T-helper 22 cell (primary cell): ENCODE measurements at places on chromosomes 13 and 19.

DNA sequence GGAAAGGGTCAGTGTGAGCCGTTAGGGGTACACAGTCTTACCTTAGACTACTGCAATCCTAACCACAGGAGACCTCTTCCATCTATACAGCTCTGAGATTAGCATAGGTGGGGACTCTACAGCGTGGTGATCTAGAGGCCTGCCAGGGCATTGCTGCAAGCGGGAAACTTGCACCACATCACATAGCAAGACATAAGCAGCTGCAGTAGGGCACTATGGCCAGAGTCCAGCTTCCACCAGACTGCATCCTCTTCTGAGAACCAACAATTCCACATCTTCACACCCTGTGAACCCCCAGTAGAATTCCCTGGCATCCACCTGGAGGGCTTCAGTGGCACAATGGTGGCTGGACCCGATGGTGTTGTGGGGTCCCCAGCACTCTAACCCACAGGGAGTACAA lies 1564.3 kb upstream of the PRR20A start:
- no peak for DNase-seq

DNA sequence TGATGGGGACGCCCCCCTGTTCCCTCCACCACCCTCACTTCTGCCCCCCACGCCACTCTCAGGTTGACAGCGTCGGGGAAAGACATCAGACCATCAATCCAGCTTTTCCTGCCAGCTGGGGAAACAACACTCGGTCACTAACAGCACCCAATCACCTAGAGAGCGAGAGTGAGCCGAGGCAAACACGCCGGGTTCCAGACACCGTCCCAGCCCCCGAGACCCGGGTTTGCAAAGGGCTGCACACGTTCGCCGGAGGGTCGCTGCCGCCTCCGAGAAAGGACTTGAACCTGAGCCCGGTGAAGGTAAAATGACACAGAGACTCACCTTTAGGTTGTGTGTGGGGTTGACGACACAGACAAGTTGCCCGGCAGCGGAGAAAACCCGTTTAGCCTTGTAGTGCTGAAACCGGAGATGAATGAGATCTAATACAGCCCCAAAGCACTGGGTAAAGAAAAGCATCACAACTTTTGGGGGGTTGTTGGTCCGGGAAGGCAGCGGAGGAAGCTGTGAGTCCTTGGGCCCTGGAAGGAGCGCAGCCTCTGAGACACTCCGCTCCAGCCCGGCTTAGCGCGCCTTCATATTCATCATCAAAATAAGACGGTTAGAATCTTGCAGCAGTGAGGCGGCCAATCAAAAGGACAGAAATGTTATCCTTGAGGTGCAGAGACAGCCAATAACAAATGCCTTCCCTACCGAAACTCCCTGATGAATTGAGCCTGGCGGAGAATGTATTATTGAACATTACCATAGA lies at the start of gene SIAH3:
TSS of gene SIAH3 (minus strand) at position 583 of the 751 bp plus-strand sequence. CDS start at position 459, 124 bp downstream.
- no peak for DNase-seq

DNA sequence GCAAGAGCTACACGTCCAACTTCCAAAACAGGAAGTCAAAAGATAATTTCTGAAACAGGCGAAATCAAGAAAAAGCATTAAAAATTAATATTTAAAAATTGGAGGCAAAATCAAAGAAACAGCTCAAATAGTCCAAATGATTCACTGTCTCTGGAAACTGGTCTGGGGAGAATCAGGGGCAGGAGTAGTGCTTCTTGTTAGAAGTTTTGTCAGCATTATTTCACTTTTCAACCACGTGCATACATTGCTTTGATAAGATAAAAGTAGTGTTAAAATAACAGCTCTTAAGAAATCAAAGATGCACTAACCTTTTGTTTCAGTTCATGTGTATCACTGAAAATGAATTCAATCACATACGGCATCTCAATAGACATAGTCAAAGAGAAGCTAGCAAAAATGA lies 53.8 kb downstream of the PARP4 start:
- DNase-seq: no peak

- no peak for DNase-seq
Observed at GRCh38 chr13:71524245-71524612, 342.8 kb downstream of the DACH1 start.

DNA sequence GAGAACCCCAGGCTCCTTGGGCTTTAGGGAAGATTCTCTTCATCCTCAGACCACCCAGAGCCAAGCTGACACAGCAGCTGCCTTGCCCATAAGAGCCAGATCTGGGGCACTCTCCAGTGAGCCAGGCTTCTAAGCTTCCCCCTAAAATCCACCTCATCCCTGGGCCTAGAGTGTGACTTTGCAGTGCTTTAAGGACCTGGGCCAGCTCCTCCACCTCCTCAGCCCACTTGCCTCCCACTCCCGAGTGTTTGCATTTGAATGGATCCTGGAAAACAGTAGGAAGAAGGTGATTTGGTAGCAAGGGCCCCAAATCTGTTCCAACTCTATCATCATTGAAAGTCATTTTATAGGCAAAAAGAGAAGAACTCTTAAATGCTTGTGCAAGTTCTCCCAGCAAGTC lies 108.7 kb upstream of the UBL3 start:
- DNase-seq: no peak

GRCh38 chr19:11444059-11444458 lies 8.6 kb downstream of the PRKCSH start:
- DNase-seq: no peak

GRCh38 chr13:69755101-69755500 lies 352.5 kb upstream of the ATXN8OS start:
- no peak for DNase-seq

GRCh38 chr13:109593230-109593629 lies 193.2 kb downstream of the IRS2 start:
- DNase-seq: no peak
